Activated T-helper 1 cell treated with anti-CD3 and anti-CD28 coated beads, Interleukin-12 subunit alpha, Interleukin-12 subunit beta, Interleukin-2, Interleukin-4 antibody, amounts not matched to agents 30 ng/mL and 10 ng/mL and 1 ng/mL, durations not matched to agents 14 hours and 24 hours and 36 hours (primary cell): ENCODE measurements at places on chromosomes 16 and 17. TPM values are rescaled to one million over a fixed set of nuclear protein-coding genes. Genes with fewer than 3 reads are reported as not detected.

Gene ABCC3
- not detected in 2 replicates for total RNA-seq

Gene HAS3
- total RNA-seq: 0.73 and 0.93 TPM in 2 replicates

GRCh38 chr16:4316864-4317531, 1.1 kb downstream of the GLIS2 start:
- no peak for DNase-seq

- DNase-seq: no peak
Observed at GRCh38 chr16:86883583-86884389, 305.4 kb downstream of the FOXL1 start.

DNA sequence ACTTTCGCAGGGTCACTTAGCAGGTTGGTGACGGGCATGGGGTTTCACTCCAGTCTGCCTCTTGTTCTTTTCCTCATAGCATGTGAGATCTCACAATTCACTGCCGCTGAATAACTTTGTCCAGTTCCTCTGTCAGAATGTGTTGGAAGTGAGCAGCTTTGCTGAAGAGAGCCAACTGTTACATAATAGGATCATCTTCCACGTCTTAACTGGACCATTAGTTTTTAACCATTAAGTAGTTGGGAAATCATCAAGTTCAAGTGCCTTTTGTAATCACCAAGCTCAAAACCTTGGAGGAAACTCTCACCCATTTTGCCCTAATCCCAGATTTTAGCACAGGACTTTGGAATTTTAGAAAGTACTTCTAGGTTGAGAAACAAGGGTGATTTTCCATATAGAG, 290.6 kb downstream of the WWOX start:
- no peak for DNase-seq

- no peak for DNase-seq
Observed at GRCh38 chr16:85528528-85529387, 84.4 kb upstream of the GSE1 start.

DNA sequence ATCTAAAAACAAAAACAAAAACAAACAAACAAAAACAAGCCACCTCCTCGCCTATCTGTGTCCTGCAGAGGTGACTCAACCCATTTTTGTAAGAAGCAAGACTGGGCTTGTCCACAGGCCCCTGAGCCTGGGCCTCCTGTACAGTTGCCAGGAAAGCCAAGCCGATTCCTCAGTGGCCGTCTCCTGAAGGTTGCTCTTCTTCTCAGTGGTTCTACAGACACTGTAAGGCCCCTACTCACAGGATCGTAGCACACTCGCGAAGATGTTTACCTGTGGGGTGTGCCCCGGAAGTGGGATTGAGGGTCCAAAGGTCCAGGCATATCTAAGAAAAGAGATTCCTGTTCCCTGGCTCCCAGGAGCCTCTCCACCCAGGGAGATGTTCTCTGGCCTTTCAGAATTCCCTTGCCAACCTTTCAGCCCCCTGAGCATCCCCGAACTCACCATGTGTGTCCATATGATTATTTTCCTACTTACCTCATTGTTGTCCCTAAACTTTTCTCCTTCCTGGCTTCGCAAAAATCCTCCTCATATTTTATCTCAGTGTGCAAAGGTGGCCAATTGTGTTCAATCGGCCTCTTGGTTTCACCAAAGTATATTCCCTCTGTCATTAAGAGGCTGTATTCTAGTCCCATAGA, 7.5 kb upstream of the CES3 start:
- DNase-seq: no peak

GRCh38 chr16:27640277-27640600, 90.3 kb downstream of the KATNIP start:
- no peak for DNase-seq
